HFFc6 (cell line): ENCODE measurements at places on chromosomes 7 and 10.

GRCh38 chr10:68165643-68166042 lies 56.4 kb downstream of the MYPN start:
- DNase-seq, result no peak

GRCh38 chr7:2632733-2633537 lies 1.1 kb downstream of the TTYH3 start:
- peak; percentile 44 for DNase-seq

- DNase-seq, result no peak
These were observed 316.8 kb upstream of the CHRM2 start for GRCh38 chr7:136551618-136552017.

GRCh38 chr10:103977204-103977603 lies 10.3 kb downstream of the SLK start:
- no peak for DNase-seq

- DNase-seq, result no peak
These were observed 18.0 kb downstream of the SPAG6 start for GRCh38 chr10:22363305-22363704.

- DNase-seq, result peak; percentile 14
These were observed 63.9 kb downstream of the PPP1R9A start for GRCh38 chr7:94971051-94971867.

DNA sequence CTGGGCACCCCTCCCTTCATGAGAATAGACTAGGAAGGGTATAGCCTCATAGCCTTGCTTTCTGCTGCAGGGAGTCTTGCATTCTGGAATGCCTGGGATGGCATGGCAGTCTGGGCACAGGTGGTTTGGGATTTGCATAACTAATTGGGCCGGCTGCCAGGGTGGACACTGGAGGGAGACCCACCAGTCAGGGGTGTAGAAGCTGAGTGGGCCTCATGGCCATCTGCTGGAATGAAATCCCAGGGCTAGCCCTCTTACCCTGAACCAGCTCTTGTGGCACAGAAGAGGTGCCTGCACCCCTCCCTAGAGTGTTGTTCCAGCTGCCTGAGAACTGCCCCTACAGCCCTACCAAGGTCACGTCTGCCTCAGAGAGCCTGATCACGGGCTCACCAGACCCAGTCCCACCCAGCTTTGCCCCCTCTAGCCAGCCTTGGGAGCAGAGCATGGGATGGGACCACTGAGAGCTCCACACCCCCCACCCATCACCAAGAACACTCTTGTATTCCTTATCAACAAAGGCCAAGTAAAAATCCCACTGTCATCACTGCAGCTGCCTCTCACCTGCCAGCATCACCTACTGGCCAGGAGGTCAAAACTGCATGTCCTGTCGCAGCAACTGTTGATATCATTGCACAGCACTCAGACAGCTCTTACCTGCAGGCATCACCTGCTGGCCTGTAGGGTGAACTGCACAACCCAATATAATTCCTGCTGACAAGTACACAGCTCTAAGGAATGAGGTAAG lies 148.9 kb downstream of the ZEB1 start:
- DNase-seq, result no peak

- DNase-seq, result no peak
These were observed at the start of gene ZNF804B for GRCh38 chr7:88759230-88760135. Gene ZNF804B (plus strand): TSS chr7:88759700. CDS start chr7:88759977, 277 bp downstream.

GRCh38 chr10:6382081-6382480 lies 179.3 kb downstream of the PFKFB3 start:
- DNase-seq, result no peak

DNA sequence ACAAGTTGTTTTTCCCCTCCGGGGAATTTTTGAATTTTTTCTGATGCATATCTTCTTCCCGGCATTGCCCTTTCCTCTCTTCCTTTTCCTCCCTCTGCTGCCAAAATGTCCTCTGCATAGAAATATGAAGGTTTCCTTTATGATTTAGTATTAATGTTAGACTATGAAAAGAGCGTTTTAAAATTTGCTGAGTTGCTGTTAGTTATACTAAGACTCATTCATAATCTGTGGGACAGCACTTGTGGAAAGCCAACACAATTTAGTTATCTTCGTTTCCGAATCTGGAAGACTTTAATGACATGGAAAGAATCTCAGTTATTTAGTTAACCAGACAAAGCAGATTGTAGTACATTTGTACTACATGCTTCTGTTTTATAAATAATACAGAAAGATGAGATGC lies 25.0 kb downstream of the POU6F2 start:
- no peak for DNase-seq

- no peak for DNase-seq
These were observed 137.9 kb upstream of the SEMA3E start for GRCh38 chr7:83786858-83787257.

- no peak for DNase-seq
These were observed 292.2 kb upstream of the ZWINT start for GRCh38 chr10:56653289-56653688.

DNA sequence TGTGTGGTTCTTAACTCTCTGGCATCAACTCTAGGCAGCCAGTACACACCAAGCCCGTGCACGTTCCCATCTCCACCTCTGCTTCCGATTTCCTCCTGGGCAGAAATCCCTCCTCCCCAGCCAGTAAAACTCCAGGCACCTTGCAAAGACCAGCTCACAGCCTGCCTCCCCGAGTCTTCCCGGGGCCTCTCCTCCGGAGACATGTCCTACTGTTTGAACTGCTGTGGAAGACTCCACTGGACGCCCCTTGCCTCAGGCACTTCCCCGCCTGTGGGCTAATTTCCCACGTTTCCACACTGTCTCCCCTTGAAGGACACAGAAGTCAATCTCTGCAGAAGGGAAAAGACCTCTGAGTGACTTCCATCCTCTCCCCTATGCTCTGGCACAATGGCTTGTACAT lies 210.7 kb upstream of the FRMD4A start:
- DNase-seq, result no peak

DNA sequence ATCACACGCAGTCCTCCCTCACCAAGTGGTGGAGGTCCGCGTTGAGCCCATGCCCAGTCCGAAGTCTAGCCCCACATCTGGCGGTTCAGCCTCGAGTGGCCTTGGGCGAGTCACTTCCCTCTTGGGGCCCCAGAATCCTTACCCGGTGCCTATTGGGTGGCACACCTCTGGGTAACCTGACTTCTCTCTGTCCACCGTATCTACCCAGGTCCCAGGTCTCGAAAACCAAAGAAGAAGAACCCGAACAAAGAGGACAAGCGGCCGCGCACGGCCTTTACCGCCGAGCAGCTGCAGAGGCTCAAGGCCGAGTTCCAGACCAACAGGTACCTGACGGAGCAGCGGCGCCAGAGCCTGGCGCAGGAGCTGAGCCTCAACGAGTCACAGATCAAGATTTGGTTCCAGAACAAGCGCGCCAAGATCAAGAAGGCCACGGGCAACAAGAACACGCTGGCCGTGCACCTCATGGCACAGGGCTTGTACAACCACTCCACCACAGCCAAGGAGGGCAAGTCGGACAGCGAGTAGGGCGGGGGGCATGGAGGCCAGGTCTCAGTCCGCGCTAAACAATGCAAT lies 4.3 kb downstream of the EN2 start:
- no peak for DNase-seq

DNA sequence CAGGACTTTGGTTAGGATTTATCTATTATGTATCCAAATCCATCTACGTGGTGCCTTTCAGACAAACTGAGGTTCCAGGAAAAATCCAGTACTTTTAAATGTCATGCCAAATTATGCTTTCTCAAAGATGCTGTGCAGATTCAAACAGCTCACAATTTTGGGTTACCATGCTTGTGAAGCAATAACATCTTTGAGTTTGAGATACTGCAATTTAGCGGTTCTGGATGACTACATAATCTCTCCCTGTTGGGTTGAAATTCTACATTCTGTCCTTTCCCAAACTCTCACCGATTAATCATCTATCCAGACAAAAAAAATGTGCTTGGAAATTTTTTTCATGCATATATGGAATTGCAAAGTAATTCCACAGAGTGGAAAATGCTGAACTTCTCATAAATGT lies 3.5 kb downstream of the RHOBTB1 start:
- no peak for DNase-seq

DNA sequence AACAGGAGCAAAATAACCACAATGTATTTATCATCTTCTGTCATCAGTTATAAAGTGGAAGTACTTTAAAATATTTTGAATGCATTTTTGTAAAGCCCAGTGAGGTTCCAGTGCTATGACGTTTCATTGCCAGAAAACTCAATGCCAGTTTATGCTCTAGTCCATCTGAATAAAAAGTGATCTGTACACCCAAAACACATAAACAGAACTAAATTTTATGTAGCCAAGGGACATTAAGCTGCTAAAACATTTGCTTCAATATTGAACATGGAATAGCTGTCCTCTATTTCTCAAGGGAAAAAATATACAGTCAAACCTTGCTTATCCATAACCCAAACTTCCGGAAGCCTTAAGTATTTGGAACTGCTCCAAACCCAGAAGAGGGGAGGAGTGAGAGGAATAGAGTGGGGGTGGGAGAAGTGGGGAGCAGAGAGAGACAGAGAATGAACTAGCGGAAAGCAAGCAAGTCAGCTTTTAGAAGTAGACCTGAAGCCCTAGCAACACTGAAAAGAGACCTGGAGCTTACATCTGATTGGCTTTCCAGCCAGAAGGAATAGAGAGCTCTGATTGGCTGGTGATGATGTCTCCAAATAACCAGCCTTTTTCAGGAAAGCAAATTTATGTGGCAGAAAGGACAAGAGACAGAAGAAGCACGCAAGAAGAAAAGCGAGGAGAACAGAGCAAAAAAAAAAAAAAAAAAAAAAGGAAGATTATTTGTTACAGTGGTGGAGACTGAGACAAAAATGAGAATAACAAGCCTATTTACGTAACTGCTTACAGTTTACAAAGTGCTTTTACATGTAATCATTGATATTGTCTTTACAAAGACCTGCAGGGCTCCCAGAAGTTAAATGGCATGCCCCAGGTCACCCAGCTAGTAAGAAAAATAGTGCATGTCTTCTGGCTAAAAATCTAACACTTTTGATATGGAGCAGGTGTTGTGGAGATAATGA lies 196.0 kb downstream of the RNLS start:
- peak; percentile 32 for DNase-seq

GRCh38 chr7:21908746-21909145 lies 37.0 kb downstream of the CDCA7L start:
- DNase-seq, result no peak

DNA sequence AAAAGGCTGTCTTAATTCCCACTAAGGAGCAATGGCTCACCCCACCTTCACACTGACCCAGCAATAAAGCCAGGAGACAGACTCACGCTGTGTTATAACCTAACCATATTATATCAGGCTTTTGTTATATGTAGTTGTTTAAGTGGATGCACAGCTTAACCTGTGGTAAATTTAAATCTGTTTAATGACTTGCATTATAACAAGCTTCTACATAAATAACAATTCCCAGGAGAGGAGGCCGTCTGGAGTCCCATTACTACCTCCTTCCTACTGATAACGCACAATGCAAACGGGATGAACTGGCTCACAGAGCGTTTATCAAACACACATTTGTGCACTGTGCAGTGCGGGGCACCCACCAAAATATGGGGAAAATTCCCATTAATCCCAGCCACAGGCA lies 102.1 kb upstream of the MGMT start:
- no peak for DNase-seq

DNA sequence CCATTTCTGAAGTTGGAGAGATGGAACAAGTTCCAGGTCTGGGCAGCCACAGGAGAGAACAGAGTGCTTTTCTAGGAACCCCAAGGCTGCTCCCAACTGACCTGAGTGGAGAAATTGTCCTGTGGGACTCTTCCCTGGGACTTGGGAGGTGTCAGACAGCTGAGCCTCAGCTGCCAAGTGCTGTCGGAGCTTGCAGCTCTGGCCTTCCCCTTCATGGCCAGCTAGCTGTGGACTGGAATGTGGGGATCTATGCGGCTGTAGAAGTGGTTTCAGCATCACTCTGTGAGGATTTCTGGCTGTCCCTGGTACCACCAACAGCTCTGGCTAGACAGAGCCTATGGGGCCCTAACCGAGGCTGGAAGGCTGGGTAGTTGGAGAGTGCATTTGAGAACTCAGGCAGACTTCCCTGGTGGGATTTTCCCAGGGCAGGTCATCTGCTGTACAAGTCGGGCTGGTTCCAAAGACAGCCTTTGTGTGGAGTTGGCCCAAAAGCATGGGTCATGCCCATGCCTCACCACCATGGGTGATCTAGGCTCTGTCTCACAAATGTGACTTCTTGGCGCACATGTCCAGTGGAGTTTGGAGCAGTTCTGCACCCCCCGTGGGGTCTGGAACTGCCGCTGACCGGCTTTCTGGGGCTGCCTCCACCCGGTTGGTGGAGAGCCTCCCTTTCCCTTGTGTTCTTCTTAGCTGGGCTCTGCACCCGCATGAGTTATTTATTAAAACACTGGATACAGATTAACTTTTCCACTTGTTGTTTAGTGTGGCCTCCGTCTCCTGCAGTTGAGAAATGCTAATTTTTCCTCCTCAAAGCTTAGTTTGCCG lies 10.9 kb downstream of the SUFU start:
- DNase-seq, result no peak

DNA sequence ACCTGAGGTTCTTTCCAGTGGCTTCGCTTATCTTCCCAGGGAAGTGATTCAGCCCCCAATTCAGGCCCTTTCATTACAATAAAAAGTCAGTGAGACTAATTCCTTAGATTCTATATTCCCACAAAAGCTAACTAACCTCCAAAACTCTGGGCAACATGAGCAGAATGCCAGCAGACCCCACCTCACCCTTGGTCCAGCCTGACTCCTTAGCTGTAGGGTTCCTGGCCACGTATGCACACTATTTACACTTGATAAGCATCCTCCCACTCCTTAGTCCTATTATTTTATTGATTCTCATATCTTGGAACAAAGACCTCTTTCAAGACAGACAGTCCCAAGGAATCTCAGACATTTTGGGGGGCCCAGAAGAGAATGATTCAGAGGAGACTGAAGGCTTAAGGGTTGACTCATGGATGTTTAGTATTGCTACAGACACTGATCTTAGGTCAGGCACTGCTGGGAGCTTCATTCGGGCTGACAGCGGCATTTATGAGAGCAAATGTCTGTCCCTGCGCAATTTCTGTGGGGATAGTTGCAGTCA lies 162.6 kb upstream of the GDF10 start:
- peak; percentile 83 for DNase-seq

- DNase-seq, result no peak
These were observed 427.2 kb upstream of the KLF6 start for GRCh38 chr10:4212111-4212630.

GRCh38 chr10:106182542-106182941 lies 982.0 kb downstream of the SORCS1 start:
- DNase-seq, result no peak

- peak; percentile 24 for DNase-seq
These were observed 31.6 kb downstream of the ST7 start for GRCh38 chr7:116984917-116985316.

- peak; percentile 53 for DNase-seq
These were observed 554 bp downstream of the CSGALNACT2 start for GRCh38 chr10:43138757-43139241.

- no peak for DNase-seq
These were observed 146.5 kb downstream of the SFMBT2 start for GRCh38 chr10:7264313-7264756.
